Uterus (tissue), 4 donors: ENCODE measurements at places on chromosomes 16 and 17. TPM values are rescaled to one million over a fixed set of nuclear protein-coding genes. Genes with fewer than 3 reads are reported as not detected.

The NECAB2 gene
- total RNA-seq = 1.4 TPM

The RCVRN gene
- total RNA-seq = 0.88 TPM

The RBL2 gene
- 143 TPM for total RNA-seq

The NPIPA2 gene
- not detected for total RNA-seq

The KRTAP2-2 gene
- not detected for total RNA-seq

The OR2C1 gene
- total RNA-seq = 0.52 TPM

GRCh38 chr16:28320023-28320561 is 27.8 kb downstream of the SBK1 start:
- no peak for DNase-seq

DNA sequence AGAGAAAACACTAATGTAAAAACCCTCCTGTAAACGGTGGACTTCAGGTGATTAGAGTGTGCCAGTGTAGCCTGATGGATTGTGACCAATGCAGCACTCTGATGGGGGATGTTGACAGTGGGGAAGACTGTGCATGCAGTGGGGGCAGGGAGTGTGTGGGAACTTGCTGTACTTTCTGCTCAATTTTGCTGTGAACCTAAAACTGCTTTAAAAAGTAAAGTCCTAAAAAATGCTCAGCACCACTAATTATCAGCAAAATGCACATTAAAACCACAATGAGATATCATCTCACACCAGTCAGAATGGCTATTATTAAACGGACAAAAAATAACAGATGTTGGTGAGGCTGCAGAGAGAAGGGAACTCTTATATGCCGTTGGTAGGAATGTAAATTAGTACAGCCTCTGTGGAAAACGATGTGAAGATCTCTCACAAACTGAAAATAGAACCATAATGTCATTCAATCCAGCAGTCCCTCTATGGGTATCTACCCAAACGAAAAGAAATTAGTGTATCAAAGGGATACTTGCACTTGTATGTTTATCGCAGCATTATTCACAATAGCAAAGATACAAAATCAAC is 9.7 kb upstream of the ULK2 start:
- no peak for DNase-seq

- no peak for DNase-seq
Measured at GRCh38 chr16:84307209-84307954, 12.7 kb downstream of the WFDC1 start.

GRCh38 chr17:81481815-81482505 is 30.6 kb downstream of the ACTG1 start:
- DNase-seq = no peak

DNA sequence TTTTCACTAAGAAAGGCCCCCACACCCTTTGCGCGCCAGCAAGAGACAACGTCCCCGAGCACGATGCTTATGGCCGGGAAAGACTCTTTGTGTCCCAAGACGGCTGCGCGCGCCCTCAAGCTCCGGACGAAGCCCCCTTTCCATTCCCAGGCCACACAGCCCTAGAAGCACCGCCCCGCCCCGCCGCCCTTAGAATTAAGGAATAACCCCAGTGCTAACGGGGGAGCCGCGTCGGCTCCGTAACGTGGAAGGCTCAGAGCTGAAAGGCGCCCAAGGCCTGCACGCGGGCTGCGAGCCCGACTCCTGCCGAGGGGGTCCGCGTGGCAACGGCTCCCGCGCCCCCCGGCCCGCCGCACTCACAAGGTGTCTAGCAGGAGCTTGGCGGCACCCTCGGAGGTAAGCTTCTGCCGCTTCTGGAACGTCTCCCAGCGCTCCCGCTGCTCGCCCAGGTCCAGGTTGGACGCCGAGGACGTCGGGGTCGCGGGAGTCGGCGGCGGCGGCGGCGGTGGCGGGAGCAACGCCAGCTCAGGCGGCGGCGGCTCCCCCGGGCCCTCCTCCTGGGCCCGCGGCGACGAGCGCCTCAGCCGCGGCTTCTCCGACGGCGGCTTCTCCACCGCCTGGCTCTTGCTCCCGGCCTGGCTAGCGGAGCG is 477 bp downstream of the CENPV start:
- peak; percentile 48 for DNase-seq
